ENCODE measurements at places on chromosomes 3 and 15. TPM values are rescaled to one million over a fixed set of nuclear protein-coding genes. Genes with fewer than 3 reads are reported as not detected.

GRCh38 chr15:69143756-69144436, 16.5 kb upstream of the GLCE start:
- no peaks in the 10 kb centered on the region for H3K4me1 ChIP-seq
- no peak overlapping the region for H3K4me3 ChIP-seq
- H3K27me3 ChIP-seq = peaks cover 67% of the 10 kb centered on the region
- DNase-seq = no peak

DNA sequence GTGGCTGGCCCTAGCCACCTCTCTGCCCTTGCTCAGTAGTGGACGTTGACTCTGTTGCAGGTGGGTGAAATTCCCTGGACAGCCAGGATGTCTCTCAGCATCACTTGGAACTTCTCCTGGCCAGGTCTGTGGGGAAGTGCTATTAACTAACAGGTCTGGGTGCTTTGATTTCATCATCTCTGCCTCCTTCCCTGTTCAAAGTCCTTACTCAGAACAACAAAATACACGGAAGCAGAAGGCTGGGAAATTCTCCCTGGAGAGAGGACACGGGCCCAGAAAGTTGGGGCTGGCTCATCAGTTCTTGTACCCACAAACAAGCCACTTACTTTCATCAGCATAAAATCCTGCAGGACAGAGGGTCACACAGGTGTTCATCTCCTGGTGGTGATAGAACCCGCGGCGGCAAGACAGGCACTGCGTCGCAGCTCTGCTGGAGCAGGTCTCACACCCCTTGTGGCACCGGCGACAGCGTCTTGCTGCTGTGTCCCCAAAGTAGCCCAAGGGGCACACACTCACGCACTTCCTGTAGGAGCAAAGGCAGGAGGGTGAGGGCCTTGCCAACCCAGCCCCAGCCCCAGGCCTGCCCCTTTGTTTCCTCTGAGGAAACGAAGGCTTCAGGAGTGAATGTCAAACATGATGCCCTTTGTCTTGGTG, 29.6 kb upstream of the SNRPA1 start:
- no peaks in the 10 kb centered on the region for H3K36me3 ChIP-seq
- H3K27ac ChIP-seq = no peak overlapping the region
- no peaks in the 10 kb centered on the region for H3K27me3 ChIP-seq
- no peaks in the 10 kb centered on the region for H3K4me1 ChIP-seq

Gene HGD
- under 0.01 TPM for total RNA-seq

Gene BCL6
- 40.2 TPM for total RNA-seq

DNA sequence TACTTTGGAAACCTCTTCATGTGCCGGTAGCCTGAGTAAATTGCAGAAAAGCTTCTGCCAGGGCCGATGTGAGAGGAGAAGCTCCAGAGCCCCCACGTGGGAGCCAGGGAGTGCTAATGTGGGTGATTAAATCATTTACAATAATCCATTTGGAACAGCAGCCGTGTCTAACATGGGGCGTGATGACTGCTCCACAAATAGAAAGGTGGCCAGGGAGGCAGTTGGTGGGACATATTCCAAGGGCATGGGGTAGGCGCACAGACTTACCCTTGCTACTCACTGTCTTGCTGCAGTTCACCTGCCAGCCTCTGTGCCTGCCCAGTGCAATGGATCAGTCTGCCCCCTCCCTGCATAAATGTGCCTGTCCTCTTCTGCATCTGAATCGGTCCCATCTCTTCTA, 39.3 kb upstream of the INSYN1 start:
- H3K27me3 ChIP-seq = peaks cover 14% of the 10 kb centered on the region
- no peak for DNase-seq

GRCh38 chr15:68330901-68331300, 53.4 kb downstream of the FEM1B start:
- no peak for DNase-seq
- peaks cover 85% of the 10 kb centered on the region for H3K36me3 ChIP-seq
- no peak overlapping the region for H3K27ac ChIP-seq
- H3K27me3 ChIP-seq = no peaks in the 10 kb centered on the region
- no peak overlapping the region for H3K4me3 ChIP-seq

Gene SAXO2
- total RNA-seq = 6.2 TPM

Gene TRIM42
- total RNA-seq = not detected
